Kidney epithelial cell (primary cell): ENCODE measurements at places on chromosomes 3 and 15.
A peak's percentile ranks its signal among the peaks of the same experiment; 100 is the strongest.

DNA sequence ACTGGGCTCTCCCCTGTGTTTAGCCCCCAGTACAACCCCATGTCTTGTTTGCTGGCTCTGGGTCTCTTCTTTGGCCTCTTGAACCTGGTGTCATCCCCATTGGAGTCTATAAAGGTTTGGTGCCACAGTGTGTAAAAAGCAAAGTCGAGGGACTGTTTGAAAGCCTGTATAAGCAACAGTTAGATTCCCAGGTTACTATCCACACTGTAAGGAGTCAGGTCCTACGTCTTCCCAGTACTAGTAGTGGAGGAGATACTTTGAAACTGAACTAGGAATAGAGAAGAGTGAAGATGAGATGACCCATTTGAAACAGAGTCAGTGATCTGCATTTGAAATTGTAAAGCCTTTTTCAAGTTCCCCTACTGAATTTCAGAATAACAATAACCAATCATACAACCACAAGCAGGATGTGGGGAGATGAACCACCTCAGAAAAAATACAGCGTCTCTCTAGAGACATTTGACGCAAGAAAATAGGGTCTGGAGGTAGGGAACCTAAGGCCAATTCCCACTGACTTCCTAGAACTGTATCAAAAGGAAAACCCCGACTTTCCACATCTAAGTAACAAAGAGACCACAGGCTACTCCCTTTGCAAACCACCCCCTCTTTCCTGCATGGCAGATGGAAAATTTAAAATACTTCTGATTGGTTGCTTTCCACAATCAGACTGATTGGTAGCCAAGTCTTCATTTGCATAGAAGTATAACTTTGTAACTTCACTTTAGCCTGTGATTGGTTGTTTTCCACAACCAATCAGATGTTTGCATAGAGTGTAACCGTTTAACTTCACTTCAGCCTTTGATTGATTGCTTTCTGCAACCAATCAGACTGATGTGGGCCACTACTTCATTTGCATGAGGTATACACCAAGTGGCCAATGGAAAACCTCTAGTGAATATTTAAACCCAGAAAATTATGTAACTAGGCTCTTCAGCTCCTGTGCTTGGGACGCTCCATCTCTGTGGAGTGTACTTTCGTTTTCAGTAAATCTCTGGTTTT is 49.9 kb upstream of the NEDD4 start:
- DNase-seq: no peak

GRCh38 chr3:188855675-188856074 is 316.1 kb upstream of the TPRG1 start:
- no peak for DNase-seq

GRCh38 chr3:10744098-10744465 is 71.9 kb upstream of the SLC6A11 start:
- DNase-seq: no peak

- DNase-seq: no peak
These were observed 35.7 kb downstream of the SRP14 start for GRCh38 chr15:40003116-40003916.

- no peak for DNase-seq
These were observed 373.4 kb downstream of the OCA2 start for GRCh38 chr15:27725731-27726130.

DNA sequence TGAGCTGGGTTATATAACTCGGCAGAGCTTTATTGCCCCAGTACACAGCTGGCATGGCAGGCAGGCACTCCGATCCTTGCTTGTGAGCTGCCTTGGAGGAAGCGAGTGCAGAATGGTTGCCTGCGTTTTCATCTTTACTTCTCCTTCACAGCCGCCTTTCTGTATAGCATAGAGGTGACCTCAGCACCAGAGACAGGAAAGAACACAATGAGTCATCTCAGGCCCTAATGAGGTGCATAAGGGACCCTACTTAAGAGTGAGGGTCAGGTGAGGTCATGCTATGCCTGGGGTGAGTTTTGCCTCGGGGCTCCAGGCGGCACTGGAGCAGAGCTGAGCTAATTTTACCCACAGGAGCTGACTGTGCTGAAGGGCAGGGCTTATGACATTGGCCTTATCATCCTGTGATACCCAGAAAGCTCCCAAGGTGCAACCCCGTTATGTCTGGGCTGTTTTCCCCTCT is 43.5 kb downstream of the LPP start:
- DNase-seq: no peak

DNA sequence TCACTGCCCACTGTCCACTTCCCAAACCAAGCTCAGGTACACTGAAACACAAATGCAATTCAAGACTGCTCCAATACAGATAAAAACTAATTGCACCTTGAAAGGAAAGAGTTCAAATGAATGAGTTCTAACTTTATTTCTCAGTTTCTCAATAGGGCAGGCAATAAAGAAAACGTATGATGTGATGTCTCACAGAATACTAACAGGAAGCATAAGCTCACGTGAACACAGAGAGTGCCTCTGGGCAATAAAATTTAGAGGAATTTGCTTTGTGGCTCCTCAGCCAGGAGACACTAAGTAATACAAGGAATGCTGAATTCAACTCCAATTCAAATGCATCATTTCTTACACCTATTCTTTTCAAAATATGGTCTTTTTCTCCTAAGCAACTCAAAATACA is 82.3 kb upstream of the OCA2 start:
- no peak for DNase-seq

- DNase-seq: no peak
These were observed 236.7 kb upstream of the WNT5A start for GRCh38 chr3:55723653-55724406.

GRCh38 chr3:53023072-53023823 is 22.6 kb downstream of the SFMBT1 start:
- DNase-seq: no peak

DNA sequence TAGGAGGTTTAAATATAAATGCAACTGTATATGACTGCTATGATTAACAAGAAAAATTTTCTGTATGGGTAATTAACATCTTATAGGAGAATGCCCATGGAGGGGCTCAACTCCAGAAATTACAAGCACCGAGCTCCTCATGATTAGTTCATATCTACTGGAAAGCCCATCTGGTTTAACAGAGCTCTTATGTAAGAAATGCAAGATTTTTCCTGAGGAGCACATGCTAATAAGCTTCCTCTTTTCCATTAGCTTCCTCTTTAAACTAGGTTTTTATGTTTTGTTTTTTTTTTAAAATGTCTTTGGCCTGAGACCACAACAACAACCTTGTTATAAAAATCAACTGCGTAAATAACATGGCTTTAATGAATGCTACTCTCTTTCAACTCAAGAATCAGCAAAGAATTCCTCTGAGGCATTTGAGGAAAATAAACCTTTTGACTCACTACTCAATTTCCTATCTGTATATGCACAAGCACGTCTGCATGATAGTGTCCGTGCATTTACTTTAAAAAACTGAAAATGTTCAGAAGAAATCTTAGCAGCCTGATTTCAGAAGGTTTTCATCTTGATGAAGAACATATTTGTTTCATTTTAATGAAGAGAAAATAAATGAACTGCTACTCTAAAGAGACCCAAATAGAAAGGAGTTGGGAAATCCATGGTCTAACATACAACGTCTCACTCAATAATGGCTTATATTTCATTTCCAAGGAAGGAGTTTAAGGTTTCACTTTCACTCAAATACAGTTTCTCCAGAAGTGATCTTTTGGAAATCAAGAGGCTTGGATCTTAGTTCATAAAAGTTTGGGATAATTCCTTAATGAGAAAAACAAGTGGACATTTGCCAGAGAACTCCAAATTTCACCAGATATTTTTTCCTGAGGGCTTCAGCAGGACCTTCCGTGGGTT is 180.8 kb downstream of the KCNAB1 start:
- no peak for DNase-seq

DNA sequence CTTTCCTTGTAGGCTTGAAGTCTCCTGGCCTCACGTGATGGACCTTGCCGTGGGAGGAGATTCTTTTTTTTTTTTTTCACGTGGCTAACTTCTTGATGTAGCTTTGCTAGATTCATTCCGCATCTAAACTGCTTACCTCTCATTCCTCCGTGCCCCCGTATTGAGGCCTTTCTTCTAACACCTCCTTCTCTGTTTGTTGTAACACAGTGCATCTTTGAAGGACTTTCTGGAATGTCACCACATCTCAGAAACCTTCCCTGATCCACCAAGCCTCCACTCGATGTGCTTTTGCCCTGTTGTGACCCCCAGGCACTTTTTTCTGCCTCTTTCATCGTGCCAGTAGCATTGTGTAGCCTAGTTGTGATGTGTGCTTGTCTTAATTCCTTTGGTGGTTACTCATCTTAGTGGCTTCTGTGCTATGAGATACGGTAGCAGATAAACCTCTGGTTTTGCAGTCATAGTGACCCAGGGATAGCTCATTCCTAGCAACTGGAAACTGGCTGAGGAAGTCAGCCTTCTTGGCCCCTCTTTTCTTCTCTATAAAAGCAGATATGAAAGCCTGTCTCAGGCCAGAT is 1.6 kb upstream of the BNC1 start:
- DNase-seq: peak; percentile 82

- DNase-seq: no peak
These were observed 31.3 kb upstream of the SETMAR start for GRCh38 chr3:4271834-4272233.

DNA sequence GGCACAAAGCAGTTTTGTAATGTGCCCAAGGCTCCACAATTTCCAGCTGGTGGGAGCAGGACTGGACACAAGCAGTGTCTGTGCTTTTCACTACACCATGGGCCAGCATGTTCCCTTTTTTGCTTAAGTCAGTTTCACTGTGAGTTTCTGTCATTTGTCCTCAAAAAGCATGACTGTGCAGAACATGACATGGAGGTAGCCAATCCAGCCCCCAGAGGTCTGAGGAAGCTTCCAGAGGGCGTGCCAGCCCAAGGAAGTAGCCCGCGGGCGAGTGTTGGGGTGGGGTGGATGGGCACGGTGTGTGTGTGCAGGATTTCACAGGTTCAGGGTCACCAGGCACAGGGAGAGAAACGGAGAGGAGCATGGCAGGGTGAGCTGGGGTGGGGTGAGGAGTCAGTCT is 8.0 kb upstream of the EEFSEC start:
- no peak for DNase-seq

DNA sequence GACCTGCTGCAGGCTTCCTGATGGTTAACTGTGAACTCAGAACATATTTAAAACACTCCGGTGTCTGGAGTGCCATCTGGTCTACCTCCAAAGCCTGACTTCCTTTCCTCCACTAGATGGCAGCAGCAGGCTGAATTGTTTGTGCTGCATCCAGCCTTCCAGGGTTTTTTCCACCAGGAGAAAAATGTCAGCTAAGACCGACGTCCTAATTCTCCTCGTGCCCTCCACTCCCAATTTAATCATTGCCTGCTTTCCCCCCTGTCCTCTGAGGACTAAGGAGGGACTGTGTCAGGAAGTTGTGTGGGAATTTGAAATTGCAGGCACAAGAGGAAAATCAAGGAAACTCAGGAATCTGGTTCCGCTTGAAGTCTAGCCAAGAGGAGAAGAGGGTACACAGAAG is 165.2 kb upstream of the UMPS start:
- no peak for DNase-seq

DNA sequence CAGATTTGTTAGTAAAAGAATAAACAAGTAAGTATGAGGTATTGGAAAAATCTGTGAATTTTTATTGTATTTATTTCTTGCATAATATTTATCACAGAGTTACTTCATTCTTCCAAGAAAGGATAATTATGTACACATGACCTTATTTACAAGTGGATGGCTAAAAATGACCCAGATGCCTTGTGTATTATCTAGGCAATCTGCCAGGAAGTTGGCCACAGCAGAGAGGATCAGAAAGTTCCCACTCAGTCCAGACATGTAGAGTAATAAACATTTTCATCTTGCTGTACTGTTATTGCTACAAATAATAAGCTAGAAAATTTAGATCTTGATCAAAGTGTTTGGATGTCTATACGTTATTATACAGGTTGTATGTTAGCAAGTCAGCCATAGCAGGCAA is 317.1 kb downstream of the EPHA6 start:
- DNase-seq: no peak

DNA sequence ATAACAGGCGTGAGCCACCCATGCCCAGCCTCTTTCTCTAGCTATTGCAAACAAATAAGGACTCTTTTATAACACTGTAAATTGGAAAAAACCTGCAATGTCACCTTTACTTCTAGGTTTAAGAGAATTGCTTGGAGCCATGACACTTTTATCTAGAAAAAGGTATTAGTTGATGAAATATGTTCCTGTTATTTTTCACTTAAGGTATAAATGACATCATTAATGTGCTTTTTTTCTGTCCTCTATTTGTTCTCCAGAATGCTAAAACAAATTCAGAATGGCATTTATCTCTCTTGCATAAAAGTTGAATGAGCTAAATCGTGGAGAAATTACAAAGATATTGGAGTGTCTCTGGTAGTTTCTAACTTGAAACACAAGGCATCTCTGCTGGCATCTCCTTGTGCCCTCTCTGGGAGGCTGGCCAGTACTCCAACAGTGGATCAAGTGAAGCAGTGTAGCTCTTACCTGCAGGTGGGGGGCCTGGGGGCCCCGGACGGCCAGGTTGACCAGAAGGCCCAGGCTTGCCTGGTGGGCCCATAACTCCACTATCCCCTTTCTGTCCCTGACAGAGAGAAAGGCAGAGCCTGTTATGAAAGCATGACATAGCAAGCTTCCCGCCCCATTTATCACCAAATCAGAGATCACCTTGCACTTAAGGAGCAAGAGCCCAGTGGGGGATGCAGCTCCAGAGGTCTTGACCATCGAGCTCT is 38.6 kb downstream of the EAF1 start:
- no peak for DNase-seq

- DNase-seq: no peak
These were observed 71.9 kb downstream of the FBXL22 start for GRCh38 chr15:63669074-63669473.

DNA sequence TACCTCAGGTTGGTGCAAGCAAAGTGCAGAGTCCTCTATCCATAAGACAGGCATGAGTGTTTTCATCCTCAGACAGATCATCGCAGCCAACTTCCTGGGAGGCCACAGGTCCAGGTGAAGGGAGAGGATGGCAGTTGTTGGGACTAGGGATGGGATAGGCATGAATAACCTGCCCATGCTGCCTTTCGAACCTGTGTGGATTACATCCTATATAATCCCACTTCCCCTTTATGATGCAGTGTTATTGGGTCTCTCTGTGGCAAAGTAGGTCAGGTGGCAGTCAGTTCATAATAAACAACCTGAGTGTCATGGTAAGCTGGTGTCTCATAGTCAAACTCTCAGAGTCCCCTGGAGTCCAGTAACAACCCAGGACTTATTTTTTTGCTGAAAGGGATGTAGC is 40.4 kb downstream of the CCR3 start:
- no peak for DNase-seq

DNA sequence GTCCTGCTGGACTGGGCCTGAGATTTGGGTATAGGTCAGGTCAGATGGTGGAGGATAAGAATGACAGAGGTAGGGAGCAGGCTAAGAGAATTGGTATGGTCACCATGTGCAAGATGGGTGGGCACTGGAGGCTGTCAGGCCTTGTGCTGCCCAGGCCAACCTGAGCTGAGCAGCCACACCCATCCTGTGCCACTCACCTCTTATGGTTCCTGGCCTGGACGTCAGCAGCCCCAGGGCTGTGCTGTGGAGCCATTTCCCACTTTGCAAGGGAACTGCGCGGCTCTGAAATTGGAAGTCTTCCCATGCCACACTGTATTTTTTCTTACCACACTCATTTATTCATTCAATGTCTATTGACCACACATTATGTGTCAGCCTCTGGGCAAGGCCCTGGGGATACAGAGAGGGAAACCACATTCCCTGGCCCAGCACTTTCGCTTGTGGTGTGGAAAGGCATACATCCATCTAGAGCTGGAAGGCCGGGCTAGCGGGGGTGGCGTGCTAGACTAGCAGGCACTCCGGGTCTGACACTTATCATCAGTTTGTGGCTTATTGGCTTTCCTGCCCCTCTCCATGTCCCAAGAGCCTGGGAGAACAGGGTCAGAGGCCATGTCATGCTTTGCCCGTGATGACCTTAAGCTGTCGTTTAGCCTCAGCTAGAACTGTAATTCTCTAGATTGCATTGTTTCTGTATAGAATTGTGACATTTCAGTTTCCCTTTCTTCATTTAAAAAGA is 51.1 kb upstream of the POLG start:
- DNase-seq: no peak
